ENCODE measurements at places on chromosomes 5 and 9. TPM values are rescaled to one million over a fixed set of nuclear protein-coding genes. Genes with fewer than 3 reads are reported as not detected.

The TMEM171 gene
- total RNA-seq, result 5.1 TPM

The AHRR gene
- total RNA-seq, result 7.6 TPM

The SOX30 gene
- not detected for total RNA-seq

The TPRN gene
- total RNA-seq, result 1.5 TPM

The FAM200C gene
- 2.9 TPM for total RNA-seq

Data from smooth muscle cell of the coronary artery (primary cell).